Activated B cell treated with CpG ODN at 0.5 μM for 24 hours (primary cell): ENCODE measurements at places on chromosomes 6 and 20. TPM values are rescaled to one million over a fixed set of nuclear protein-coding genes. Genes with fewer than 3 reads are reported as not detected.

The AIF1 gene
- total RNA-seq, result 1.4 and 2.0 TPM in 2 replicates

- H3K4me1 ChIP-seq, result no peaks in the 10 kb centered on the region
- no peak for DNase-seq
- H3K36me3 ChIP-seq, result no peaks in the 10 kb centered on the region
- H3K27me3 ChIP-seq, result no peaks in the 10 kb centered on the region
These were observed 160.0 kb upstream of the PLN start for GRCh38 chr6:118387921-118388701.

- H3K27ac ChIP-seq, result peak overlapping the region; percentile 97
- DNase-seq, result no peak
- no peaks in the 10 kb centered on the region for H3K36me3 ChIP-seq
- peak overlapping the region; percentile 57 for H3K4me3 ChIP-seq
- peaks cover 66% of the 10 kb centered on the region for H3K4me1 ChIP-seq
These were observed 142.0 kb upstream of the ZNF217 start for GRCh38 chr20:53735536-53736050.

- H3K4me1 ChIP-seq, result no peaks in the 10 kb centered on the region
- no peaks in the 10 kb centered on the region for H3K27me3 ChIP-seq
- DNase-seq, result no peak
- no peaks in the 10 kb centered on the region for H3K36me3 ChIP-seq
- no peak overlapping the region for H3K4me3 ChIP-seq
These were observed 216.5 kb upstream of the RREB1 start for GRCh38 chr6:6891125-6891721.

DNA sequence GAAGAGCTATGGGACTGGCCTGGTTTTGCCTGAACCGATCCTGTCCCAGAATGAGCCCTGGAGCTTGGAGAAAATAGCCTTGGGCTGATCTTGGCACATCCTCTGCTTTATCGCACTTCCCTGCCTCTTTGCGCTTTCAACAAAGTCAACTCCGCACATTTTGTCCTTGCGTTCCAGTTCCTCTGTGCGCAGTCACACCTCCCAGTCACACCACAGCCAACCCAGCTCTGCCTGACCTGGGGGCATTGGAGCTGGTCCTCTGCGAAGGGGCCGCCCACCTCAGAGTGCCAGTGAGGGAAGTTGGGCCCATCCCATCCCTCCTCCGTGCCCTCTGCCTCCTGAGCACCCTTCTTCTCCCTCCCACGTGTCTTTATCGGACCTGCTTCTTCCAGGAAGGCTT is 16.9 kb upstream of the UQCC2 start:
- H3K36me3 ChIP-seq, result no peaks in the 10 kb centered on the region
- peaks cover 18% of the 10 kb centered on the region for H3K27me3 ChIP-seq
- DNase-seq, result no peak
- H3K4me1 ChIP-seq, result peaks cover 11% of the 10 kb centered on the region
- no peak overlapping the region for H3K27ac ChIP-seq
- no peak overlapping the region for H3K4me3 ChIP-seq

The CNKSR3 gene
- 0.20 TPM in 1 of 2 replicates, not detected in the other for total RNA-seq

DNA sequence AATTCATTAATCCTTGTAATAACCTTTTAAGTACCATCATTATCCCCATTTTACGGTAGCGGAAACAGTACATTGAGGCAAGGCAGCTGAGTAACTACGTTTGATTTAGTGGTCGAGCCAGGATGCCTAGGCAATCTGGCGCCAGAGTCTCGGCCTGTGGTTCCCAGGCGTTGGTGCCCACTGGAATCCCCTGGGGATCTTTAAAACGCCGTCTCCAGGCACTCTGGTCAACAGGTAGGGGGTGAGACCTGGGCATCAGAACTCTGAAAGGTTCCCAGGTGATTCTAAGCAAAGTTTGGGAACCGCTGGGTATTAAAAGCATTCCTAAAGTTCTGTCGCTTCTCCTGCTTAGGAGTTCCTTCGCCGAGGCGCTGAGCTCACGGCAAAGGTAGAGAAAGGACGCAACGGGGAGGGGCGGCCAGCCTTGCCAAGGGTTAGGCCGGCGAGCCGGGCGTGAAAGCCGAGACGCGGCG is 939 bp downstream of the DTNBP1 start:
- H3K4me3 ChIP-seq, result peak overlapping the region; percentile 87
- peak overlapping the region; percentile 89 for H3K27ac ChIP-seq
- DNase-seq, result no peak
- peaks cover 56% of the 10 kb centered on the region for H3K4me1 ChIP-seq
- H3K27me3 ChIP-seq, result no peaks in the 10 kb centered on the region

DNA sequence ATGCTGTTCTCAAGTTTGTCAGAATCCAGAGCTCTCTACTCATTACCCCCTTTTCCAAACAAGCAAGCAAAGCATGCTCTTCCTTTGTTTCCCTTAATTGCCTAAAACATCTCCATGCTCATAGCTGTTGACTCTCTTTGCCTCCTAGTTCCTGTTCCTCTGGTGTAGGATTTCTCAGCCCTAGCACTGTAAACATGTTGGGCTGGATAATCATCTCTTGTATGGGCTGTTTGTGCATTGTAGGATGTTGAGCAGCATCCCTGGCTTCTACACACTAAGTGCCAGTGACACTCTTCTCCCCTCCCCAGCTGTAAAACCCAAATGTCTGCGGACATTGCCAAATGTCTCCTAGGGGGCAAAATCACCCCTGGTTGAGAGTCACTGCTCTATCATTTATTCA is 14.0 kb downstream of the PPARD start:
- H3K27ac ChIP-seq, result no peak overlapping the region
- no peaks in the 10 kb centered on the region for H3K27me3 ChIP-seq
- peaks cover 76% of the 10 kb centered on the region for H3K36me3 ChIP-seq

GRCh38 chr20:58908221-58908620 is 55.7 kb downstream of the GNAS start:
- H3K4me1 ChIP-seq, result peaks cover 59% of the 10 kb centered on the region
- H3K27me3 ChIP-seq, result no peaks in the 10 kb centered on the region
- peak overlapping the region; percentile 97 for H3K27ac ChIP-seq
- no peak for DNase-seq
- H3K36me3 ChIP-seq, result peaks cover 82% of the 10 kb centered on the region

- peaks cover 8% of the 10 kb centered on the region for H3K27me3 ChIP-seq
These were observed 45.3 kb downstream of the ELOVL4 start for GRCh38 chr6:79902046-79902445.

The ARFRP1 gene
- total RNA-seq, result 63.5 and 66.0 TPM in 2 replicates

GRCh38 chr6:73308712-73309534 is 45.2 kb downstream of the DPPA5 start:
- peaks cover 19% of the 10 kb centered on the region for H3K4me1 ChIP-seq
- peaks cover 5% of the 10 kb centered on the region for H3K36me3 ChIP-seq
- H3K27me3 ChIP-seq, result peaks cover 6% of the 10 kb centered on the region
- DNase-seq, result no peak
- H3K27ac ChIP-seq, result no peak overlapping the region

DNA sequence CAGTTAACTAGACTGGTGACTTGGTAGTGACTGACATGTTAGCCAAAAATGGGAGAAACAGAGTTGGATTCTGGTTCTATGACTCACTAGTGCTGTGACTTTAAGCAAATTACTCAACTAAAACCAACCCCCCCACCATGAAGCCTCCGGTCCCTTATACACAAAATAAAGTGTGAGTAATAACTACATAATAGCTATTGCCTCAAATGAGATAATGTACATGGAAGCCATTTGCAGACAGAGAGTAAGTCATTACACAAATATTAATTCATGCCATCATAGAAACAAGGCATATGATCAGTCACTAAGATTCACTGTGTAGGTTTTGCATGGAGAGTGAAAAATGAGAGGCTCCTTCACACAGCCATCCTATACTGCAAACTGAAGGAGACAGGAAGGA is 111.9 kb downstream of the HIVEP2 start:
- H3K27ac ChIP-seq, result peak overlapping the region; percentile 46
- H3K4me3 ChIP-seq, result no peak overlapping the region
- no peaks in the 10 kb centered on the region for H3K27me3 ChIP-seq
